NCI-H748 treated with DMSO at 0.1 percent for 48 hours (cell line): ENCODE measurements at places on chromosomes 11 and 22.

DNA sequence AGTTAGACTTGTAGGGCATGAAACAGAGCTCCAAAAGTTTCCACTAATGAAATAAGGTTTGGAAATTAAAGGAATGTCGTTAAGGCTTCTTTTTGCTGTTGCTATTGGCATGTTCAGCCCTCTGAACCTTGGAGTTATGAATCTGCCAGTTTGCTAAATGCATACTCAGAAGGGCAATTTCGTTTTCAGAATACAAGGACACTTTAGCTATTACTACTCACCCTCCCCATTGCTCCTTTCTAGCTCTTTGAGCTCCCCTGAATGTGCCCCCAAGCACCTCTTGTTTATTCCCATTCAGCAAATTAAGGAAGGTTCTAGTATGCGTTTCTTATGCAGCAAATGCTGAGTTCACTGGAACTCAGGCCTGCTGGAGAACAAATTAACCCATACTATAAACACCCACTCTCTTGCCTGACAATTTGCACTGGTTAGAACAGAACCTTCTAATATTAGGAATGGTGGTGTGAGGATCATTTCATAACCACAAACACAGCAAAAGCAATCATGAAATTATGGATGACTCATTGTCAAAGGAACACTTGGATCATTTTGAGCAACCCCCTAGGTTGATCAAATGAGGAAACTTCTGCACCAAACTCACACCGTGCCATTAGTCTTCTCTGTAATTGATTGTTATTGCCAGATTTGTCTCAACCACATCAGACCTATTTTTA is 26.2 kb upstream of the LIN7C start:
- no peak for DNase-seq

GRCh38 chr11:66258473-66258893 is 10.0 kb upstream of the RAB1B start:
- no peak for DNase-seq

DNA sequence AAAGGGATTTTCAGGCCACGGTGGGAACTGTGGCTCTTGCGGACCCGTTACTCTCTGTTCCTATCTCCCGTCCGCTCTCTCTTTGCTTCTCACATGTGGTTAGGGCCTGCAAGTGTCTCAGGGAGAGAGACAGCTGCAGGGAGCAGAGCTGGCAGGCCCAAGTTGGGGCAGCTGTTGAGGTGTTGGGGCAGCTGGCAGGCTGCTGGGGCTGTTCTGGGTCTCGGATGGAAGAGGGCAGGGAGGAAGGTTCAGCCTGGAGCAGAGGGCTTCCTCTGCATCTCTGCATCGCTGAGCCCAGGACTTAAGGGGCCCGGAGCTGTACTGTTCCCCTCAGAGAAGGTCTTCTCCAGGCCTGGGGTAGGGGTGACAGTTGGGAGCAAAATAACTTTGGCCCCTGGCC is 2.6 kb upstream of the CNIH2 start:
- DNase-seq, result no peak

GRCh38 chr11:26767060-26767459 is 45.2 kb upstream of the SLC5A12 start:
- no peak for DNase-seq

DNA sequence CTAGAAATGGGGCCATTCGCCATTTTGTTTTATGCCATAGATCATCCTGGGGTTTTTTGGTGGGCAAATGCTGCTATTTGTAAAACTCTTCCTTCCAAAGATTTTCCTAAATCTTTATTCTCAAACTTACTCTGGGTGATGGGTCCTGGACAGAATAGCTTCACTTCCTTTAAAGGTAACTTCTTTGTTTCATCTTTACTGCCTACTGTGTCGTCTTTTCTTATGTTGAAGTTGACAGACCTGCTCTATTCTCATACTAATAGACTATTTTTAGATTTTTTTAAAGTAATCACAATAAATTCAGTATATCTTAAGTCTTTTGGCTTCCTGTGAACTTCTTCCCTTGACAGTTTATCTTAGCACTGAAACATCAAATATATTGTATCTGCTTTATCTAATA is 98.6 kb downstream of the YAP1 start:
- no peak for DNase-seq
